ENCODE measurements at places on chromosomes 16 and 17. TPM values are rescaled to one million over a fixed set of nuclear protein-coding genes. Genes with fewer than 3 reads are reported as not detected.

The ELMO3 gene
- 0.99 TPM for total RNA-seq

The SLFN13 gene
- 0.37 TPM for total RNA-seq

The VPS4A gene
- 33.7 TPM for total RNA-seq

The SLC16A13 gene
- total RNA-seq, result 0.75 TPM

The KRTAP4-6 gene
- not detected for total RNA-seq

The ZSCAN10 gene
- total RNA-seq, result not detected

The WSCD1 gene
- total RNA-seq, result 19.8 TPM

The TOM1L1 gene
- total RNA-seq, result 29.1 TPM

The TEX19 gene
- 0.80 TPM for total RNA-seq

The OTOP2 gene
- not detected for total RNA-seq

The CLEC19A gene
- total RNA-seq, result not detected

The TBC1D28 gene
- total RNA-seq, result not detected

The SKAP1 gene
- total RNA-seq, result not detected

The PLEKHH3 gene
- 58.6 TPM for total RNA-seq

The KCNH4 gene
- not detected for total RNA-seq

The GP2 gene
- total RNA-seq, result not detected

The VASN gene
- 7.5 TPM for total RNA-seq

The KRTAP9-4 gene
- not detected for total RNA-seq

The IL21R gene
- total RNA-seq, result 2.0 TPM

The KRT12 gene
- total RNA-seq, result not detected

The HIGD1B gene
- not detected for total RNA-seq

The ITGAD gene
- total RNA-seq, result not detected

The TSPOAP1 gene
- total RNA-seq, result not detected

The KRTAP4-3 gene
- not detected for total RNA-seq

The CFAP97D1 gene
- total RNA-seq, result not detected

The MYH11 gene
- 0.03 TPM for total RNA-seq

The APOBR gene
- not detected for total RNA-seq

The CARD14 gene
- total RNA-seq, result 0.21 TPM

The HOXB3 gene
- total RNA-seq, result 8.3 TPM

The OR2C1 gene
- total RNA-seq, result not detected

The ABCA6 gene
- not detected for total RNA-seq

The CETP gene
- total RNA-seq, result 0.10 TPM

The PYCARD gene
- total RNA-seq, result 2.3 TPM

The DHRS7C gene
- not detected for total RNA-seq

The ITGA2B gene
- 0.10 TPM for total RNA-seq

The NPIPB9 gene
- total RNA-seq, result 0.68 TPM

The INCA1 gene
- total RNA-seq, result not detected

The TBC1D3H gene
- not detected for total RNA-seq

The AOC3 gene
- total RNA-seq, result 0.67 TPM

The TLK2 gene
- total RNA-seq, result 71.1 TPM

The ABCA9 gene
- 0.68 TPM for total RNA-seq

The TRIM65 gene
- 22.8 TPM for total RNA-seq

The MSLN gene
- total RNA-seq, result not detected

Measured in myocyte (in vitro differentiated cells).